ENCODE measurements at places on chromosomes 4 and X.

- DNase-seq = no peak
Observed at GRCh38 chrX:49932791-49933190, 10.4 kb downstream of the CLCN5 start.

GRCh38 chr4:173434231-173434630, 35.3 kb upstream of the SCRG1 start:
- DNase-seq = no peak

GRCh38 chr4:165312506-165312905, 15.0 kb upstream of the MSMO1 start:
- no peak for DNase-seq

GRCh38 chr4:21211846-21212245, 511.6 kb downstream of the PACRGL start:
- DNase-seq = no peak

- no peak for DNase-seq
Observed at GRCh38 chr4:83138946-83139345, 24.4 kb upstream of the PLAC8 start.

GRCh38 chr4:125116431-125116830, 198.3 kb upstream of the FAT4 start:
- DNase-seq = no peak

GRCh38 chrX:13005661-13006473, 31.0 kb downstream of the TMSB4X start:
- no peak for DNase-seq

- DNase-seq = no peak
Observed at GRCh38 chrX:131288738-131289511, at the start of gene IGSF1. Gene IGSF1, minus strand, starts transcription at chrX:131289306. Its CDS starts 2,632 bp downstream, at chrX:131286674.

GRCh38 chr4:22556495-22556894, 40.6 kb upstream of the ADGRA3 start:
- DNase-seq = no peak

GRCh38 chr4:182922501-182923284, 5.5 kb upstream of the DCTD start:
- DNase-seq = peak; percentile 58

Data from RCC 7860 (cell line).